ENCODE measurements at places on chromosomes 4 and X.

DNA sequence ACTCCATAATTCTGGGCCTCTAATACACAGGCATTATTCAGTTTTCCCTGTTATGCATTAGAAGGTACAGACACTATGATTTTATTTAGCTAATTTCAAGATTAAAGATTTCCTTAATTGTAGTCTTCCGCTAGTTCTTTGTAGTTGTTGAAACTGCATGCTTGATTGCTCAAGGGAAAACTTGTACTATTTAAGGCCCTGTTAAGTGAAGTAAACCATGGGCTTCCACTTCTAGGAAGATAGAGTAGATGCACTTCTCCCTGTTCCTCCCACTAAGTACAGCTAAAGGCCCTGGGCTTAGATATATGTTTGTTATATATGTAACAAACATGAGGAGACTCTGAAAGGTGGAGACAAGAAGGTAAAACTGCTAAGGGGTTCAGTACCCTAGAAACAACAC, 215.8 kb upstream of the LEF1 start:
- DNase-seq = no peak

DNA sequence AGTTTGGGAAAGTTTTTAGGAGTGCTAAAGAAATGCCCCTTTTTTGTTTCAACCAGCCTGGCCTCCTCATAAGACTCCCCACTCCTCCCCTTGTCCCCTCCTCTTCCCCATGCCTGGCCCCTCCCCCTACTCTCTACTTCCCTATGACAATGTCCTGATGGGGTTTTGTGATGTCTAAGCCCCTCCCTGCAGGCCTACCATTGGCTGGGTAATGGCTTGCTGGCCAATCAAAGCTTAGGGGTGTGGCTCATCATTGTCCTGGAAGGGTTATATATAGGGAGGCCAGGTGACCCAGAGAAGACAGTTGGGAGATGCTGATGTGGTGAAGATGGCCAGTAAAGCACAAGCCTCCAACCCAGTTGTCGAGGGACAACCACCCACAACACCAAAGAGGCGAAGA, 48.2 kb upstream of the PASD1 start:
- DNase-seq = no peak

- DNase-seq = no peak
Observed at GRCh38 chr4:147772459-147772969, 40.6 kb downstream of the ARHGAP10 start.

DNA sequence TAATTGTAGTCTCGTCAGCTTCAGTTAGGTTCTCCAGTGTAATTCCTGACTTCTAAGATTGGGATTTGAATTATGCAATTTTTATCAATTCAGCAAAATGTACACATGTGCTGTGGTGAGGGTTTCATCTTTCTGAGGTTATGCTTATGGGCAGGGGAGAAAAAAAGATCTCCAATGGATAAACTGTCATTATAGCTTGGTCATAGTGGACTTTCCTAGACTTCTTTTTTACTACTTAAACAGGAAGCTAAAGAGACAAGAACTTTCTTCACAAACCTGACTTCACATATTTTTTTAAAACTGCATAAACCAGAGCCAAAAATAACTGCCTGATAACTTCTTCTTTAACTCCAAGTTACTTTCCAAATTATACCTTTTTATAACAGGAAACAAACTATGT, 21.7 kb upstream of the SPP1 start:
- no peak for DNase-seq

DNA sequence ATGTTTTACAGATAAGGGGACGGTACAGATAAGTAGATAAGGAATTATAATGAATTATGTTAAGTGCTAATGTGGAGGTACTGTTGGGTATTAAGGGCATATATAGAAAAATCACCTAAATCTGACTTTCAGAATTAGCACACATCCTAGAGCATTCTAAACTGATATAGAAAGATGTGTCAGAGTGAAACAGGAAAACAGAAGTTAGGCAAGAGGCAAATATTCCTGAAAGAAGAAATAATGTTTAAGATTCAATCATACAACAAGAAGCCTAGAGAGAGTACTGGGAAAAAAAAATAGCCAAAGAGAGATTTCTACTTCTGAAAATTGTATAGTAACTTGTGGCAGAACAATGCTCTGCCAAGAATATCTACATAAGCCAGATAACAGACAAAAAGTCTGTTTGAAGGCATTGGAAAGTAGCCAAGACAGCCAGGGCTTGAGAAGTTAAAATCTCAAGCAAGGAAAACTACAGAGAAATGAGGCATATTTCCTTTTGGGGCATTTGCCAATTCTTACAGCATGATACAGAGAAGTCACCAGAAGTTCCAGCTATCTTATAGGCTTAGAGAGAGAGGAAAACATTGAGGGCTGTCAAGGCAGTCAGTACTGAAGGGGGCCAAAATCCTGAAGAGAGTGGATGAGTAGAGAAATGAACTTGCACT, 646.0 kb downstream of the RPA4 start:
- DNase-seq = no peak

GRCh38 chr4:2795893-2796848, 3.3 kb downstream of the SH3BP2 start:
- DNase-seq = no peak

Data from stimulated activated CD8-positive, alpha-beta memory T cell treated with anti-CD3 and anti-CD28 coated beads, Interleukin-2, amount 100 ng/mL, for 48 hours (primary cell).